ENCODE measurements at places on chromosomes 5 and 9. TPM values are rescaled to one million over a fixed set of nuclear protein-coding genes. Genes with fewer than 3 reads are reported as not detected.

Gene SLC36A3
- total RNA-seq: not detected

Gene FOXI1
- not detected for total RNA-seq

Gene C9orf152
- total RNA-seq: not detected

Gene AK8
- total RNA-seq: 0.37 TPM

Gene RNF180
- 0.74 TPM for total RNA-seq

Gene CRB2
- total RNA-seq: under 0.01 TPM

Gene TMEM171
- total RNA-seq: 1.1 TPM

Gene FRRS1L
- total RNA-seq: 0.09 TPM

Gene BTNL3
- total RNA-seq: not detected

Gene LHFPL2
- total RNA-seq: 104 TPM

Gene LCN10
- total RNA-seq: not detected

Gene SPINK4
- 0.74 TPM for total RNA-seq

Gene SLC46A2
- not detected for total RNA-seq

Gene ZNF454
- total RNA-seq: 2.1 TPM

Gene CSF1R
- total RNA-seq: 0.46 TPM

Gene APBA1
- total RNA-seq: 7.1 TPM

Gene MARCOL
- 8.3 TPM for total RNA-seq

Gene RNF183
- total RNA-seq: not detected

Gene TRPM6
- 0.09 TPM for total RNA-seq

Gene RELL2
- total RNA-seq: 2.1 TPM

Gene ARID3C
- 0.14 TPM for total RNA-seq

Gene DRD1
- under 0.01 TPM for total RNA-seq

Gene ACOT12
- total RNA-seq: 0.74 TPM

Gene ADRA1B
- 0.14 TPM for total RNA-seq

Gene MYMK
- total RNA-seq: not detected

Gene EMB
- 2.1 TPM for total RNA-seq
